NCI-H1436 treated with DMSO at 0.1 percent for 48 hours (cell line): ENCODE measurements at places on chromosomes 12 and 14.

DNA sequence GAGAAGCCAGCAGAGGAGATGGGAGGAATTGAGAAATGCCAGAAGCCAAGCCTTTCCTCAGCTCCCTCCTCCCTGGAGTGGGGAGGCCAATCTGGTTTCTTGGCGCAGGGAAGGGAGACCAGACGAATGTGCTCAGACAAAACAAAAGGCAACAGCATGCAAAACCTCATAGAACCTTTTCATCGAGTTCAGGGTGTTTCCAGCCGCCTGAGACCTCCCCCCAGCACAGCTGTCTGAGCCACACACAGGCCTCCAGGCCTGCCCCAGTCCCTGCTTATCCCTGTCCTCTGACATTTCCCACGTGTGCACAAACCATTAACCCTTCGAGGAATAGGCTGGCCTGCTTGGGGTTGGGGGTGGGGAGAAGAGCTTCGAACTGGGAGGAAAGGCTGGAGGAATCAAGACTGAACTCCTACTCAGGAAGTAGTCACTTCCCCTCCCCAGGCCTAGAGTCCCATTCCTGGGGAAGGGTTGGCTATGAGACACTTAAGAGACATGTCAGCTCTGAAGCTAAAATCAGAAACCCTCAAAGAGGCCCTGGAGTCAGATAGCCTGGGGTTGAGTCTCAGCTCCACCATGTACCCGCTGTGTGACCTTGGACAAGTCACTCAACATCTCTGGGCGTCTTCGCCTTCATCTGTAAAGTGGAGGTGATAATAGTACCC lies 10.7 kb downstream of the TBX3 start:
- DNase-seq = no peak

- no peak for DNase-seq
Observed at GRCh38 chr14:96304956-96305355, 48.9 kb downstream of the BDKRB1 start.

DNA sequence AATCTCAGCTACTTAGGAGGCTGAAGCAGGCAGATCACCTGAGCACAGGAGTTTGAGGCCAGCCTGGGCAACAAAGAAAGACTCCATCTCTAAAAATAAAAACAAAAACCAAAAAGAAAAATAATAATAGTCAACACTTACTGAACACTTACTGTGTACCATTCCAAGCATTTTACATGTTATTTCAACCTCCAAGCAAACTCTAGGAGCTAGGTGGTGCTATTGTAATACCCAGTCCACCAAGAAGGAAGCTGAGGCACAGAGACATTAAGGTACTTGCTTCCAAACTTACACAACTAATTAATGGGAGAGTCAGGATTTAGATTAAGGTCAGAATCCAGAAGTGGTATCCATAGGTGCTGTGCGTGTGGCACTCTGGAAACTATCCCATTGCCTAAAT lies 13.7 kb upstream of the OR6J1 start:
- DNase-seq = no peak

- DNase-seq = no peak
Observed at GRCh38 chr12:17992002-17992656, 97.9 kb downstream of the RERGL start.

DNA sequence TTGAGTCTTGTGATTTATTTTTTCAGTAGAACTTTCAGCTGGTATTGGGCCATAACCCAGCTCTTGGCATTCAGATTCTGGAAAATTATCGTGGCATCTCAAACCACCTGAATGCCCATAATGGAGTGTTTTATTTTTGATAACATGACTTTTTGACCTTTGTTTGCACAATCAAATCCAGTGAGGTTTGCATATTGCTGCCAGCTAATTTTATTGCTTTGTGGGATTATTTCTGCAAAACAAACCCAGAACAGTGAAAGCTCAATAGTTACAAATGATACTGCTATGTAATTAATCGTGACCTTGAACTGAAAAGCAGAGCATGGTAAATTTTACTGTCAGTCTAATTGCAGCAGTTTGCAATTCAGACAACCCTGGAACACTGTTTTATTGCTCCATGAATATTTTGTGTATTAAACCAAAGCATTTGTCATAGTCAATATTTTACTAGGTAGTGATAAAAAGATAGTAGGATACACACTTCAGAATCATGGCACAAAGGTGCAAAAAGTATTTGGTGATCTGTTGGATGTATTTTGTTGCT lies 255.2 kb upstream of the NAV3 start:
- DNase-seq = no peak

GRCh38 chr12:111105294-111105693 lies 184.9 kb upstream of the MYL2 start:
- DNase-seq = no peak

DNA sequence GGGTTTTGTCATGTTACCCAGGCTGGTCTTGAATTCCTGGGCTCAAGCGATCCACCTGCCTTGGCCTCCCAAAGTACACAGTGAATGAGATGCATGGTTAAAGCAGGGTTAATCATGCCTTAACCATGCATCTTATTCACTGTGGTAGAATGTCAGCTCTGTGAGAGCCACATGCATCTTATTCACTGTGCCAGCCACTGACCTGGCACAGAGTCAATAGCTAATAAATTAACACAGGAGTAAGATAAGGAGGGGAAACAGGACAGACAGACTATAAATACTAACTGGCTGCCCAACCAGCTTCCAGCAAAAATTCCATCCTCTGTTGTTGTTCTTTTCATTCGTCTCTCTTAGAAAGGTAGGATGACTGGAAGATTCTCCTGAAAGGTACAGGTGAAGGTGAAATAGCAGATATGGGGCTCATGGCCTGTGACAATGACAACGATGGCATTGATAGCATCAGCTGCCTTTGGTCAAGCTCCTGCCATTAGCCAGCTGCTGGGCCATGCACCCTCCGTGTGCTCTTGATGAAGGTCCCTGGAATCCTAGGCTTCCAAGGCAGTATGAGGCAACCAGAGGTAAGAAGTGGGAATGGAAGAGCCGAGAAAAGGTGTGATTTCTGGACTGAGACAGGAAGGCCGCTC lies 76.6 kb downstream of the ZNF664 start:
- DNase-seq = no peak

DNA sequence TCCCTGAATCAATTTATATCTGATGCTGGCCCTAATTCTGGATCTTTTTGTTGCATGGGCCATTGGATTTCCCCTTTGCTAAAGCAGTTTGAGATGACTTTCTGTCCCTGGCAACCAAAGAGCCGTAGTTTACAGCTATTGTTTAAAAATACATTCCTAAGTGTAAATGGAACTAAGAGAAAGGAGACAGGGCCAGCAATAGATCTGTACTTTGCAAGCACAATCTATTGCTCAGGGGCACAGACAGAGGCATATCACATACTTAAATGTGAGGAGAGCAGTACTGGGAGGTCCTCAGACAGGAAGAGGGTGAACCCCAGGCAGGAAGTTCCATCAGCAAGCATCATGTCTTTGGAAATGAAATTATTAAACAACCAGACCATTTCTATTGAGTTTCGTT lies 126.6 kb downstream of the ZFP36L1 start:
- no peak for DNase-seq

DNA sequence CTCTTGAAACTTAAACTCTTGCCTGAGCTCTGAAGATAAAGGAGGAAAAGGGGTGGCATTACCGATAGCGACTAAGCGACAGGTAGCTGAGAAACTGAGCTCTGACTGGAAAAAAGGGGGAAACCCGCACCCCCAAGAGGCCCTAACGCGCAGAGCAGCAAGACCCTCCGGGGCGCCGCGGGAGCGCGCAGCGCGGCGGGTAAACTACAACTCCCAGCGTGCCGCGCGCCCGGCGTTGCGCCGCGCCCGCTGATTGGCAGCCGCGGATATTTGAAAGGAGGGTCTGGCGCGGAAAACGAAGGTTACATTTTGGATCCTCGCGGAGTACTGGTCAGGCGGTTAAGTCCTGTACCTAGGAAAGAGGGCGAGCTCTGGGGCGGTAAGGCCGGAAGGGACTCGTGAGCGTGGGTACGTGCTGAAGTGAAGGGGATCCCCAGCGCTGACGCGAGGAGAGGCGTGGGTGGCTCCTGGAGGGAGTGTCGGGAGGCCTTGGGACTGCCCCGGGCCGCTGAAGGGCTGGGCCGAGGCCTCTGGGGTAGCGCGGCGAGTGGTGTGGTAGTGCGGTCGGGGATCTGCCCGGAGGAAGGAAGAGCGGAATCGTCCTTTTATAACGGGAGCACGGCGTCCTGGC lies at the start of gene ESPL1:
Gene ESPL1, plus strand, starts transcription at position 301 of the 631 bp plus-strand sequence. CDS start 468 bp downstream, outside the sequence.
- DNase-seq = no peak

- no peak for DNase-seq
Observed at GRCh38 chr14:26218861-26219260, 379.0 kb downstream of the NOVA1 start.

GRCh38 chr12:63078906-63079305 lies 72.1 kb downstream of the AVPR1A start:
- no peak for DNase-seq

GRCh38 chr12:126782083-126782482 lies 1484.9 kb upstream of the TMEM132C start:
- no peak for DNase-seq

- no peak for DNase-seq
Observed at GRCh38 chr12:63994704-63995103, 150.2 kb downstream of the SRGAP1 start.

DNA sequence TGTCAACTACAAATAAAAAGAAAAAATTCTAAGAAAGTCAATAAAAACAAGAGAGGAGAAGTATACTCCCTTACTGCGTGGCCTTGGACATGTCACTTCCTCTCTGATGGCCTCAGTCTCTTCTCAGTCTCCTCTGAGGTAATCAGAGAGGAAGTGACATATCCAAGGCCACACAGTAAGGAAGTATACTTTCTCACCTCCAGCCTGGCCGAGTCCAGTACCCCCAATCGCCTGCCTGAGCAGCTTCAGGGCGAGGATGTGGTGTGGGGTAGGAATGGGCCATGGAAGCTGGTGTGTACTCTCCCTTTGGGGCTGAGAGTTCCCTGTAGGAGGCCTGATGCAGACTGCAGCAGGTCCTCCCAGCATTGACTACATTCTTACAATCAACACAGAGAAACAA lies 15.8 kb downstream of the VDR start:
- DNase-seq = no peak

- DNase-seq = no peak
Observed at GRCh38 chr12:95396849-95397468, 77.0 kb upstream of the METAP2 start.
